Kidney (tissue), 22 donors: ENCODE measurements at places on chromosomes 2 and 18.

- DNase-seq, result no peak
Observed at GRCh38 chr18:36264283-36264682, 33.2 kb upstream of the FHOD3 start.

DNA sequence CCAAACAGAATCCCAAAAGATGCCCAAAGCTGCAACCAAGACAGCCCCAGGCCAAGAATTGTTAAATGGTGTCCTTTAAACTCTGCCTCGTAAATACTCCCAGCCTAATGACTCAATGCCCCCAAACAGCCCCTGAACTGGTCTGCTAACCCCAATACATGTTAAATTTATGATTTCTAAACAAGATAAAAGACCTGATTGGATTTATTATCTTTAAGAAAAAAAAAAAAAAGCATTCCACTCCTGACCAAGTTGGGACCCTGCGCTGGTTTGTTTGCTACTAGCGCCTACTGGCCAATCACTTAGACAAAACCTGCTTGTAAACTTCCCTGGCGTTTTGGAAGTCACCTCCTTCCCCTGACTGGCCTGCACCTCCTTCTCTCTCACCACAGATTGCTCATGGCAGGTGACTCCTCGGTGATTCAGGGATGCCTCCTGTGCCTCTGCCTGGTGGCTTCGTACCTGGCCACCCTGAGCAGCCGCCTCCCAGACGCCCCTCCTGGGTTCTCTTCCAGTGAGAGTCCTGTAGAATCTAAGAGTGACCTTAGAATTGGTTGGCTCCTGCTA lies 121.3 kb downstream of the BCL11A start:
- no peak for DNase-seq

DNA sequence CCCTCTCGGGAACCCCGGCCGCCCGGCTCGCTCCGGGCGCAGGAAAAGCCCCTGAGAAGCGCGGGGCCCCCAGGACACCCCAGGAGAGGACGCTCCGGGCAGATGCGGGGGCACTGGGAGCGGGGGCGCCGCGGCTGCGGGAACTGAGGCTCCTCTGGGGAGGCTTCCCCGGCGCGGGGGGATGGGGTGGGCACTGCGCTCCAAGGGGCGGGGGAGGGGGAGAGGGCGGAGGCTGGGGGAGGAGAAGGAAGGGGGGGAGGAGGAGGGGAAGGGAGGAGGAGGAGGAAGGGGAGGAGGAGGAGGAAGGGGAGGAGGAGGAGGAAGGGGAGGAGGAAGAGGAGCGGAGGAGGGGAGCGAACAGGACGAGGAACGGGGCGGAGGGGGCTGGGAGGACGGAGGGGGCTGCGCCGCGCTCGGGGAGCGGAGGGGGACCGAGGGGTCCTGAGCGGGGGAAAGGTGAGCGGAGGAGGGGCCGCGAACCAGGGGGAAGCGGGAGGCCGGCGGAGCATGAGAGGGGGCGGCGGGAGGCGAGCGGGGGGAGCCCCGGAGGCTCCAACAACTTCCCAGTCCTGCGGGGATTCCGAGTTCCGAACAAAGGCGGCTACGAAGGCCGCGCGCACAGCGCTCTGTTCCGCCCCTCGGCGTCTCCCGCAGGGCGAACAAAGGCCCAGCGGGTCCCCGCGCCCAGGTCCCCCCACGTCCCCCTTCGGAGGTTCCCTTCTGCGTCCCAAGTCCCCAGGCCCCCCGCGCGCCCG lies 742 bp downstream of the PXDN start:
- DNase-seq, result peak; percentile 79

DNA sequence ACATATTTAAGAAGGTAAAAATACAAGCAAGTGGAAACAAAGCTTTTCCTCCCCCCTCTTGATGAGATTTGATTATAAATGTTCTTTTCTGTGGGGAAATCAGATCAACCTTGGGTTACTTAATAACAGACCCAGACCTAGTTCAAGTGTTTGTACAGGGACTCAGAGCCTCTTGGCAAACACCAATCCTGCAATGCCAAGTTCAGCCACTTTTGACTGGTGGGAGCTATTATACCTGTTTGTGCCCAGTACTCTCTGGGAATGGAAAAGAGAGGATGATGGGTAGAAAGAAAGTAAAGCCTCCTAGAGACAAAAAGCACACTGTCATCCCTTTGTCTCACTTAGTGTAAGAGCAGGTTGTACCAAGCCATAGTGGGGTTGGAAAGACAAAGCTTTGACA lies 63.8 kb upstream of the EPHA4 start:
- no peak for DNase-seq

- no peak for DNase-seq
Observed at GRCh38 chr2:142058149-142058548, 72.7 kb downstream of the LRP1B start.

- DNase-seq, result no peak
Observed at GRCh38 chr2:88919087-88919738, 227.7 kb downstream of the RPIA start.

- DNase-seq, result no peak
Observed at GRCh38 chr2:111967018-111967417, 68.6 kb downstream of the MERTK start.
